ENCODE measurements at places on chromosomes 1 and 21.

DNA sequence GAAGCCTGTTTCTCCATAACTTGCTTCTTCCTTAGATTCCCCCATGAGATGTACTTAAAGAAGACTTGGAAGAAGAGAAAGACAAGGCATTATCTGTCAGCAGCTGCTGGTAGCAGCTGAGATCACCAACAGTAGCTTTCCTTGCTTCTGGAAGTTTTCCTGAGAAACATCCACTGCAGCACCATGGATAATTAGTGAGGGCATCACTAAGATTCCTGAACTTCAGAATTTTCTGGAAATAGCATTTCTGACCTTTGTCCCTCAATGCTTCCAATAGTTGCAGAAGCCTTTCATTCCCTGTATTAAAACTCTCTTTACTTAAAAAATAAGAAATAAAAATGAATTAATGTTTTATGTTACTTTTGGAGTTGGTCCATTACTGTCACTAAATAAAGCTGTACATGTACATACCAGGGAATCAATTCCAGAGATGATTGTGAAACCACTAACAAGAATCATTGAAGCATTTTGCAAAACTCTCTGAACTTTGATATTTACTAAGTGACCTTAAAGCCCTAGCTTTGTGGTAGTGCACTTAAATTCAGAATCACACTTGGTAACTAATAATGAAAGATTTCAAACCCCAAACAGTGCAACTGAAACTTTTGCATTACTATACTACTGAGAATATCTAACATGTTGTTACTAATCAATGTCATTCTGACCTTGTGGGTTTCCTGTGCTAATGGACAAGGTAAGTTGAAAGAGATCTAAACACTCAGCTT, at the start of gene CFHR4:
Gene CFHR4, plus strand, starts transcription at position 538 of the 725 bp plus-strand sequence. Its CDS starts 99 bp downstream, at position 637.
- DNase-seq: no peak

DNA sequence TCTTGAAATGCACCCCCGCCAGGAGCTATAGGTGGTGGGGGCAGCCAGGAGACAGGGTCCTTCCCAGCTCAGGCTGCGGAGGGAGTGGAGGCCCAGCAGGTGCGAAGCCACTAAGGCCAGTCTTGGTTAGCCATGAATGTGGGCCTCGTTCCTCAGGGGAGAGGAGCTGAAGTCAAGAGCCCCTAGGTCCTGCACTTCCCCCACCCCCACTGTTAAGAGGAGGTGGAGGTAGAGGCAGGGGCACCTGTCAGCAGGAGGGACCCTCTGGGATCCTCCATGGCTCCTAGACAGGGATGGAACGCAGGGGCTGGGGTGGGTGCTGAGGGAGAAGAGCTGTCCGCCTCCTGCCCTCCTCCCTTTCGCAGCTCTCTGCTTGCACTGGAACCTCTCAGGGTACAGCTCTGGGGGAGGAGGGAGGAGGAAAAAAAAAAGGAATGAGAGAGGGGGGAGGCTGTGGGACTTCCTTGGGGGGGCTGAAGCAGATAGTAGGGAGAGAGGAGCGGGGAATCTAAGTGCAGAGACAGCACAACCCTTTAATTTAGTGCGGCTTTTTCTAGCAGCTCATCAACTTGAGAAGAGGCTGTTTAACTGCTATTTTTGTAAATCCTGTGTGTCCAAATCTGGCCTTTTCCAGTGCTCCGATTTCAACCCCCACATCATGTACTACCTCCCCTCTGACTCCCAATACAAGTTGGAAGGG, 37.0 kb downstream of the MATN1 start:
- DNase-seq: no peak

- DNase-seq: no peak
Measured at GRCh38 chr1:88549536-88549935, 134.5 kb upstream of the PKN2 start.

DNA sequence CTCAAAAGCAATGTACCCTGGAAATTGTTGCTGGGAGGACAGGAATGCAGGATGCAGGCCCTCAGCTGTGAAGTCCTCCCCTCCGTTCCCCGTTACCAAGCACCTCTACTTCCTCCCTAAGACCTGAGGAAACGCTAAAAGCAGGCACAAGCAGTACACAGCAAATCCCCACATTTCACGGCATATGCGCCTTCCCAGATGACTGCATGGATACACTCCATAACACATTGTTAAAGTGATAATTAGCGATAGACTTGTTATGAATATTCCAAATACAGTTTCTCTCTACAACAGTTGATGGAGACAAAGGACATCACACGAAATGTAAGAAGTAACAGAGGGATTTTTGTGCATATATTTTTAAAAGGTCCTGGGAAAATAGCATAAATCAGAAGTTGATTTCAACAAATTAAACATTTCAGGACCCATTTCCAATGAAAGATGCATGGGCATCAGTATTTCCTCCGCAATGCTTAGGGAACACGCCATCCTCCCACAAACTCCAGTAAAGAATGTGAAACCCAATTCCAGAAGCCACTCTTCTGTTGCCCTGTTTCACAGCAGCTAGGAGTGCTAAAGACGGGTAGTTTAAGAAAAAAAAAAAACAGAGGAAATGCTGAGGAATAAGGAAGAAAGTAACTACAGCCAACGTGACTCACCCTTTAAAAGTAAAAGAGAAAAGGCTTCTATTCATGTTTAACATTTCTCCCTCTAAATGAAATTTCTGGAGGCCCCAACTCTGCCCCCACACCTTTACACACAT, 75.5 kb downstream of the HIVEP3 start:
- no peak for DNase-seq

DNA sequence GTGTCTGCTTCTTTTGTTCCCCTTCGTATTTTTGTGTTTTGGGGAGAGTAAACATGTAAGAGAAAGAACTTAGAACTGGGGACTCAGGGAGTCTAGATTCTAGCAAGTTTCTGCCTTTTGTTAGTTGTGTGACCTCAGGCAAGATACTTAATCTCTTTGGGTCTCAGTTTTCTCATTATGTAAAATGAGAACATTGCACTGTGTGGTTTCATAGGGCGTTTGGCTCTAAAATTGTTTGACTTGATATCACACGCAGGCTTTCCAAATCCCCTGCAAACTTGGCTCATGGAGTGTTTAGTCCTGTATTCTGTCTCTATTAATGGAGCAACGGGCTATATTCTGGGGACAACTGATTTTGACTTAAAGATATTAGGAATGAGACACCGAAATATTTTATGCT, 57.7 kb downstream of the NTNG1 start:
- DNase-seq: no peak

GRCh38 chr1:116144151-116144550, 33.0 kb downstream of the MAB21L3 start:
- no peak for DNase-seq

DNA sequence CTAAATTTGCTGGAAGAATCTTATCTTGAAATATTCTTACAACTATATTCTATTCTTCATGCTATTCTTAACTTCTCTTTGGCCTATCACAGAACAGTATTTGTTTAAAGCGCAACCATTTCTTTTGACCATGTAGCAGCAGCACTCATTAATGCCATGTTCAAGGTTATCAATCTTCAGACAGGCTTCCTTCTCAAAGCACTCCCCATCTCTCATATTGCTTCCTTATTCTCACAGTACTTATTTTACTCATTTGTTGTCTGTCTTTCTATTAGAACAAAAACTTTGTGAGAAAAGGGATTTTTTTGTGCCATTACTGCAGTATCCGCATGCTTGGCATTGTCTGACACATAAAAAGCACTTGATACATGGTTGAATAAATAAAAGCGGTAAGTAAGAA, 89.7 kb downstream of the ATP1B1 start:
- no peak for DNase-seq

DNA sequence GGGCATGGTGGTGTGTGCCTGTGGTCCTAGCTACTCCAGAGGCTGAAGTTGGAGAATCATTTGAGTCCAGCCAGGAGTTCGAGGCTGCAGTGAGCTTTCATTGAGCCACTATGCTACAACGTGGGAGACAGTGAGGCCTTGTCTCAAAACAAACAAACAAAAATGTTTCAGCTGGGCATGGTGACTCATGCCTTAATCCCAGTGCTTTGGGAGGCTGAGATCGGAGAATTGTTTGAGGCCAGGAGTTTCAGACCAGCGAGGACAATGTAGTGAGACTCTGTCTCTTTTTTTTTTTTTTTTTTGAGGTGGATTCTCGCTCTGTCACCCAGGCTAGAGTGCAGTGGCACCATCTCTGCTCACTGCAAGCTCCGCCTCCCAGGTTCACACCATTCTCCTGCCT, 5.0 kb upstream of the RPL5 start:
- DNase-seq: no peak

DNA sequence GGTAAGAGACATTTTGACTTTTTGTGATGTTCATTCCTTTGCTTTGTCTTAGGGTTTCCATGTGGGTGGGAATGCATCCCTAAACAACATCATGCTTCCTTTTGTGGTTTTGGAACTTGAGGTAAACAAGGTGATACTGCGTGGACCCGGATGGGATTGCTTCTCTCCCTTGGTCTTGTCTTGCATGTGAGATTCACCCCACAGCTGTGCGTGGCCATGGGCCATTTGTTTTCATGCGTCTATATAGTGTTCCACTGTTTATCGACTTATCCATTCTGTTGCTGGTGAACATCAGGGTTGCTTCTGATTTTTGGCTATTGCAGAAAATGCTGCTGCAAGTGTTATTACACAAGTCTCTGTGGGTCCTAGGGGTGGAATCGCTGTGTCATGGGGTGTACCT, 21.1 kb downstream of the CRYAA start:
- DNase-seq: no peak

- peak; percentile 59 for DNase-seq
Measured at GRCh38 chr1:223707256-223708000, 4.9 kb upstream of the CAPN2 start.

DNA sequence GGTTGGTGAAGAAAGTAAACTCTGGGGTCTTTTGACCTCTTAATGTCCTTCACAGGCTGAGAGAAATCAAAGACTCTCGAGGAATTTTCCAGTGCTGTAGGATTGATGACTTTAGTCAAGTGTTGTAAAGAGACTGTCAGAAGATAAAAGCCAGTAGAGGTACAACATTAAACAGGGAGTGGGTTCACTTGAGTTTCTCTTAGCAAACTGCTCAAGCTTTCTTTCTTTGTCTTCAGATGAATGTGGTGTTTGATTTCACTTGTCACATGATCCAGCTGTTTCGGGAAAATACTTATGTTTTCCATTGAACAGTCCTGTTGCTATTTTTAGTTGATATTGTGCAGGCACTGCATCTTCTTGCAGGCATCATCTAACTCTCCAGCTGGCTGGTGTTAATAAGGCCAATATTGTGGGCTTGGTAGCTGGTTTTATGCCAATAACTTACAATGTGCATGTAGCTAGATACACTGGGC, 45.6 kb downstream of the XCL2 start:
- peak; percentile 9 for DNase-seq

- no peak for DNase-seq
Measured at GRCh38 chr21:26555540-26556146, 17.4 kb downstream of the CYYR1 start.
